ENCODE measurements at places on chromosomes 12 and 14.

DNA sequence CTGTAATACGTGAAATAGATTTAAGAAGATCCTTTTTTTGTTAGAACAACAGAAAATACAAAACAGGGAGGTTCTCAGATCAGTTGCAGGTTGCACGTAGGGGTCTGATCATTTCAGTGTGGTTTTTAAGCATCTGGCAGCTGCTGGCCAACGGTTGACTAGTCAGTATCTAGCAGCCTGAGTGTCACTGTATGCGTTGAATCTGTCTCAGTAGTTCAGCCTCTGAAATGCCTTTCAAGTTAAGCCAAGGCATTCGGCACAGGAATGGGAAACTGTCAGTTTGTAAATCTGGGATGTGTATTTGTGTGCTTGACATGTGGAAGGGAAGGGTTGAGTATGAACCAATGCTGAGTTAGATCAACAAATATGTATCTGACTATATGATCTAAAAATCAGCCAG lies 165.9 kb downstream of the CACNA1C start:
- no peak for DNase-seq

DNA sequence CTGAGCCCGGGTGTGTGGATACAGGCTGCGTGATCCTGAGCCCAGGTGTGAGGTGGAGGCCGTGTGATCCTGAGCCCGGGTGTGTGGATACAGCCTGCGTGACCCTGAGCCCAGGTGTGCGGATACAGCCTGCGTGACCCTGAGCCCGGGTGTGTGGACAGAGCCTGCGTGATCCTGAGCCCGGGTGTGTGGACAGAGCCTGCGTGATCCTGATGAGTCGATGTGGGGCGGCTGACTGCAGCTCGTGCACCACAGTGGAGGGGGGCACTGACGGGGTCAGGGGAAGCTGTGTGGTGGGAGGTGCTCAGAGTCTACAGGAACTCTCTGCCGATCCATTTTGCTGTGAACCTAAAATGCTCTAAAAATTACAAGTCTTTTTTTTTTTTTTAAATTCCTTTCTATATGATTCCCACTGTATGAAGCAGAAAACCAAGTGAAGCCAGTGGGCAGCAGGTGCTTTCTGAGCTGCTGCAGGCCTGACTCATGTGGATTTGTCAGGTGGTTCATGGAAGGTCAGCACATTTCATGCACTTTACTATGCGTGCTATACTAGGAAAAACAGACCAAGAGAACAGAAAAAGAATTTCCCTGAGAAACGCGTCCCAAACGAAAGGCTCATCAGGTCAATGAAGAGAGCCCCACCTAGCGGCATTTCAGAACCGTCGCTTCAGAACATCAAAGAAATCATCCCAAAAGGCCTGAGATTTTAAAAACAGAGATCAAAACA lies 19.3 kb downstream of the BRF1 start:
- DNase-seq, result peak; percentile 30

DNA sequence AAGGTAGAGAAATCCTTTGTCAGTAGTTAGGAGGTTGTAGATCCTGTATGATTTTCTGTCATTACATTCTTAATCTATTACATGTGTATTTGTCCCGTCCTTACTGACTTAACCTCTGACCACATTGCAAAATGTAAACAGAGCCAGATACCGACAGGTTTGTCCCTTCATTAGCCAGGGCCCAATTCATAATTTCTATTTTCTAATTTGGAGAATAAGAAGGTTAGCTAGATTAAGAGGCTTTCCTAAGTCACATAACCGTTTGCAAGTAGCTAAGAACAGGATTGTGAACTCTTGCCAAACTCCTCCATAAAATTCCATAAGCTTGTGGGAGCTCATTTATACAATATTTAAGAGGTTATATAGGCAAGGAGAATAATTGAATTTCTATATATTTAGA lies 352.6 kb downstream of the RAD51B start:
- DNase-seq, result no peak

- no peak for DNase-seq
Measured at GRCh38 chr12:122880668-122881067, 15.3 kb downstream of the VPS37B start.

- DNase-seq, result no peak
Measured at GRCh38 chr12:127411166-127411915, 855.6 kb upstream of the TMEM132C start.

DNA sequence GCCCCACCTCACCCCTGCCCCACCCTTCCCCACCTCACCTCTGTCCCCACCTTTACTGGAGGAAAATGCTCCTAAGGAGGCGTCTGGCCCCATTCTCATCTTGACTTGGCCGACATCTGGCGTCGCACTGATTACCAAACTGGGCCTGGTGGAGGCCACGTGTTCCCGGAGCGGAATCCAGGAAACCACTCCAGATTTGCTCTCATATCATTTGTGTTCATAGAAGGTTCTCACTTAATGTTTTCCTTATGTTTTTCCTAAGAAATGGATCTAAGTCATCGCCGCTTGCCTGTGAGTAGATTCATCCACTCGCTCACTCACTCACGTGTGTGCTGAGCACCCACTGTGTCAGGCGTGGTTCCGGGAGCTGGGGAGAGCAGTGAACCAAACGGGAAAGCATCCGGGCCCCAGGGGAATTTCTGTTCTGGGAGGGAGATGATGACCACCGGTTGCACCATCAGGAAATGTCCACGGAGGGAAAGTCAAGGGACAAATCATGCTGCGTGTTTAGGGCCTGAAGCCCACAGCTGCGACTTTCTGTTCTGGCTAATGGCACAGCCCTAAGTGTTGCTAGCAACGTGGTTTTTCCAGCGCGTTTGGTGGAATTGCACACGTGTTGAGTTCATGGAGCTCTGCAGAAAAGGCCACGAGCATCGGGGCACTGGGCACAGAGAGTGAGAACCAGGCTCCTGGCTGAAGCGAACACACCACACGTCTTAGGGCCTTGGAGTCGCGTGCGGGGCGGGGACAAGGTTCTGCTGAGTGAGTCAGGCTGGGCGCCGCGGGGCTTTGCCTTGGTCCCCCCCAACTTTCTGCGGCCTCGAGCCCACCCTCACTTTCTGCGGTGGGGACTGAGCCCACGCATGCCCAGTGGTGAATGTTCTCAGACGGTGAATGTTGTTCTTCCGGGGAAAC lies 57.7 kb downstream of the ADGRD1 start:
- peak; percentile 3 for DNase-seq

- no peak for DNase-seq
Measured at GRCh38 chr14:34126586-34126985, 175.7 kb upstream of the EGLN3 start.

DNA sequence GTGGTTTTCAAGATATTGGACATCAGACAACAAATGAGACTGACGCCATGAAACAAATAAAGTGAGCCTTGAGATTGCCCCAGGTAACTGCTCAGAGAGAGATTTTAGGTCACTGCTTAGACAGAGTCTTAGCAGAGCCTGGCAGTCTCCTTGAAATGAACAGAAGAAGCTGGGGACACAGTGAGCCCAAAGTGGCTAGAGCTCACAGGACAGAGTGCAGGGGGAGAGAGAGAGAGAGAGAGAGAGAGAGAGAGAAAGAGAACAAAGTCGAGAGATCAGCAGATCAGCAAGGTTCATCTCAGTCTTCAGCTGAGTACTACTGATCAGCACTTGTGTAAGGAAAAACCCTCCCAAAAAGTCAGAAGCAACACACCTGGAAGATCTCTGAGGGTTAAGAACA lies 147.4 kb downstream of the RMST start:
- no peak for DNase-seq

GRCh38 chr14:102020058-102020971 lies 55.9 kb downstream of the DYNC1H1 start:
- DNase-seq, result peak; percentile 5

DNA sequence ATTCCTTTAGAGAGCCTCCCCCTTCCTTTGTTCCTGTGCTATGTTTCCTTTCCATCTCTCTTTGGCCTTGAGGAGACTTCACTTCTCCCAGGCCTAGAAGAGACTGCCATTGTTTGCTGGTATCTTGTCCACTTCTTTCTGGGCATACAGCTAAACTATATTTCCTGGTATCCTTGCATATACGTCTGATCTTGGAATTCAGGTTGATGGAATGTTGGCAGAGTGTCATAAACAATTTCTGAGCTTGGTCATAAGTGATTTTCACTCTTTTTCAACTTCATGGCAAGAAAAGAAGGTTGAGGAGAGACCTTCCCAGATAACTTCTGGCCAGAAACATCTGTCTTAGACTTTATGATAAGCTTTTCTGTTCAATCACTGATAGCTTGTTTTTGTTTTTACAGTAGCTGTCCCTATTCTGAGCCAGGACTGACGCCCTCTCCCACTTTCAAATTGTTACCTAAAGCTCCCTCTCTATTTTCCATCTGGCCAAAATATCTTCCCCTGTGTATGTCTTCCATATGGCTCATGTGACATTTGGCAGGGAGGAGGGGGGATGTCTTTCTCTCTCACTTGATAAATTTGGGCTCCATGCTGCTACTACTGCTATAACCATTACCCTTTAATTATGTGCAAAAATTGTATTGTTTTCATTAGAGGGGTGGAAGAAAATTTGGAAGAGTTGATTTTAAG lies 457.0 kb downstream of the ADAMTS20 start:
- no peak for DNase-seq

DNA sequence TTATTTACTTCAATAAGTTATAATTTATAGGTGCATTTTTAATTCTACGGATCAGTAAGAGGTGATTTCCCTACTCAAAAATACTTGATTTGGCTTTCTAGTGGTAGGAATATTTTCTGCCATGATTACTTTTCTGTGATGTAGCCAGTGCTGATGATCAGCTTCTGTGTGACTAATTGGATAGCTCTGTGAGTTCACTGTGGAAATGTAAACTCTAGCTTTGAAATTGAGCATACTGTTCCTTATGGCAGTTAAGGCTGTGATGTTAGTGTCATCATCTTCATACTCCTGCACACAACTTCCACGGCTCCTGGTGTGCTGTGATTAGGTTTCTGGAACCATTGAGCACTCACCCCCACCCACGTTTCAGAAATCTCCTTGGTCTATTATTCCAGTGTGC lies 48.2 kb downstream of the PLEKHA5 start:
- DNase-seq, result no peak

DNA sequence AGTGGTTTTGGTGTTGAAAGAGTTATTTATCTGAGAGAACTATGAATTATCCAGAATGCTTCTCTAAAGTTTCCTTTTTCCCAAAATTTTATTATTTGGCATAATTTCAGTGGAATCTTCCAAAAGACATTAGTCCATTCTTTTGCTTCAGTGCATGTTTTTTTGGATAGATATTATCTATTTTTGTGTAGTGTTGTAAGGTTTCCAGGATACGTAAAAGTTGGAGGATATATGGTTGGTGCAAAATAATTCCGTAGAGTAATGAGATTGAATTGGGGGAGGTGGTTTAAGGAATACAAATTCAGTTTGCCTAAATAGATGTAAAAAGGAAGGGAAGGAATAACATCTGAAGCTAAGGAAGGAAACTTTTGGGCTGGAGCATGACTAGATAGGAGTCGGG lies 186.6 kb downstream of the RGS6 start:
- no peak for DNase-seq

GRCh38 chr14:78071016-78071549 lies 99.1 kb upstream of the NRXN3 start:
- no peak for DNase-seq

DNA sequence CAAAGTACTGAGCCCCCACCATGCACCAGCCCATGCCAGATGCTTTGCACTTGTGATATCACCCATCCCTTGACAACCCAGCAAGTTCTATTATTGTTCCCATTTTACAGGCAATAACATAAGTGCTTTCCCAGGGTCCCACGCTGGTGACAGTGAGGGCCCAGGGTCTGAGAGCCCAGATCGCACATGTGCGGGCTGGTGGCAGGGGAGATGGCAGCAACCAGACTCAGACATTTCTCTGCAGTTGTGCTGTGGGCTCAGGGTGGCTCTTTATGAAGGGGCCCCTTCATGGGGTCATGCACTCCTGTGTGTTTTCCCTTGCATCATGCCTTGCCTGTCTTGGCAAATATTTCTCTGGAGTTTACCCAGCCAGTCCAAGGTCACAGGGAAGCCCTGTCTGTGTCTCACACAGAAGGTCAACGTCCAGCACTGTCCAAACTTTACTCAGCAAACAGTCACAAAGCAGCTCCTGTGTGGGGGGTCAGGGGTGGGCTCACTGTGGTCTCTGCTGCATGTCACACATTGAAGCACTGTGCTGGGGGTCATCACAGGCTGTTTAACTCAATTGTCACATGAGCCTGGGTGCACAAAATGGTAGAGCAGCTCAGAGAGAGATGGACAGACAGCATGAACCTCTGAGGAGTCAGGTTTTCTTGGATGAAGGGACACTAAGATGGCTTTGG lies 12.7 kb downstream of the SERPINA5 start:
- no peak for DNase-seq

- DNase-seq, result no peak
Measured at GRCh38 chr12:64053117-64053516, 169.0 kb downstream of the KICS2 start.

GRCh38 chr12:69466867-69467266 lies 3.3 kb upstream of the FRS2 start:
- DNase-seq, result no peak

DNA sequence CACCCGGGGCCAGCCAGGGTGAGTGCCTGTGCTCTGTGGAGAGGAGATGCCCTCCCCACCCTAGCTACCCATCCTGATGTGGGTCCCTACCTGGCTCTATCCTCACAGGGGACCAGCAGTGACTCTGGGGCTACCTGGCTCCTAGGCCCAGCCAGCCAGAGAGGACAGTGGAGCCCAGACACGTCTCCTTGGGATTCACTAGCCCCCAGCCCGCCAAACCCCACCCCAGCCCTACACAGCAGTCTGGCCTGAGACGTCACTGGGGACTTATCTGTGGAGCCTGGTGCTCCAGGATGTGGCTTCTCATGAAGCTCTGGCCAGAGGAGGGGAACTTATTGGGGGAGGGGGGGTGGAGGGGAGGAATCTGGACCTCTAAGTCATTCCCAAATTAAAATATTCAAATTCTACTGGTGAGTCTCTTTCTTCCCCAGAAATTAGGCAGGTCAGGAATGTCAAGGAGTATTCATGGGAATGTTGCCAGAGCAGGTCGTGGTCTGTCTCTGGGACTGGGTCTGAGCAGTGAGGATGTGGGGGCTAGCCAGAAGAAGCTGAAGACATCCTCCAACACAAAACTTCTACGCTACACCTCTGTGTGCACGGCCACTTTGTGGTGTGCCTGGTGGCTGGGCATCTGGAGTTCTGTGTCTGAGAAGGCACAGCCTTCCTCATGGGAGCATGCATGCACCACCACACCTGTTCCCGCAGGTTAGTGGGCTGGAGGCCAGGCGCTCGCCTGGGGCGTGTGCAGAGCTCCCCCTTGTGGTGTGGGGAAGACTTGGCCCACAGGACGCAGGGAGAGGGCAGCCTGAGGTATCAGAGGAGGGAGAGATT lies 2.7 kb downstream of the CMTM5 start:
- no peak for DNase-seq

- no peak for DNase-seq
Measured at GRCh38 chr12:55818886-55819285, 1.0 kb downstream of the ORMDL2 start.

DNA sequence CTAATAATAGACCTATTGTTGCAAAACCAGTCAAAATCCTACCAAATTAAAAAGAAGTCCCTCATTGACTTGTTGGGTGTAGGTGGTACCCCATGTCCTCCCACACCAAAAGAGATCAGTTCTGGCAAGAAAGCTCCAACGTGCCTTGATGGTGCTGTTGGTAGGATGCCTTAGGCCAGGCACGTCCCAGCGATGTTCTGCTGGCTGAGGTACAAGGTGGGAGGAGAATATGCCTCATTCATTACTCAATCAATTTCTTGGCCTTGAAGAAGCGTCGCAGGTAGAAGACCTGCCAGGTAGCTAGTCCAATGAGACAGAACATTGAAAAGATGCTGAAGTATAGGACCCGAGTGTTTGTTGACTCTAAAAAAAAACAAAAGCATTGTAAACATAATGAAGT lies 7.8 kb upstream of the NEK9 start:
- no peak for DNase-seq
